Large intestine (tissue), 12 donors: ENCODE measurements at places on chromosomes 7 and 10.

DNA sequence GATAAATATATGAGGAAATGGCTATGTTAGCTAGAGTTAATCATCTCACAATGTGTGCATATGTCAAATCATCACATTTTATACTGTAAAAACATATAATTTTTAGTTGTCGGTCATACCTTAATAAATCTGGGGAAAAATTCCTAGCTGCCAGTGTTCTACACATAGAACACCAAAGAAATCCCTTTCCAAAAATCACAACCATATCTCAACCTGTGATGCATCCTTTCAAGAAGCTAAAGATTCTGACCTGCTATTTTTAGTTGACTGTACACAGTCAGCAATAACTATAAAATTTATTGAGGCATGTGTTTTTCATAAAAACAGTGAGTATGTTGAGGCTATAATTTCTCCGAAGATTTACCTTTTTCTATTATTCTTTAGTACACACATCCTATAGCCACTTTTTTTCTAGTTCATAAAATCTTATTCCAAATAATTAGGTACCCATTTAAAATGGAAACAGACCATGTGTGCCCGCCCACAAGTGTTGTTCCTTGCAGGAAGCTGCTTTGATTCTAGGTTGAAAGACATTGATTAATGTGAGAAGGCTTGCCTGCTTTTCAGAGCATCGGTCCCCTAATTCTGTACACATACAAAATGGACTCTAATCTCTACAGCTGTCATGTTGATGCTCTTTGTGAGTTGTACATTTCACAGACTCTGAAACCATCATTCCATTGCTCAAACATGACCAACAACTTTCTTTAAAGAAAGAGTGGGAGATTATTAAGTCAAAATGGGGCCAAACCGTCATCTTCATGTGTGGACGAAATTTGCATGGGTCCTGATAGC is 117.5 kb upstream of the LRRN3 start:
- no peak for DNase-seq

DNA sequence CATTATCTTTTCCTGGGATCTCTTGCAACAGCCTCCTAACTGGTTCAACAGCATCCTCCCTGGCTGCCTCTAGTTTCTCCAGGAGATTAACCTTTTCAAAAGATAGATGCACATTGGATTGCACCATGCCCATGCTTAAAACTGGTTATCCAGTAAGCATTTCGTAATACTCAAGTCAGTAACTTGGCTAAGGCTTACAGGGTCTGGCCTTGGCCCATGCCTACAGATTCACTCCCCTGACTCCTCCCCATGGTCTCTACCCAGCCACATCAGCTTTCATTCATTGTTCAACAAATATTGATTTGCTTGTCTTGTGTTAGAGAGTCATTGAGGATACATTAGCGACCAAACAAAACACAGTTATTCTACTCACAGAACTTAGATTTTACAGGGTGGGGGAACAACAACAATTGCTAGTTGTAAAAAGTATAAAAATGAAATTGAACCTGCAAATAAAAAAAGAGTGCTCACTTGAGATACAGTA is 1.8 kb upstream of the KIF20B start:
- no peak for DNase-seq

DNA sequence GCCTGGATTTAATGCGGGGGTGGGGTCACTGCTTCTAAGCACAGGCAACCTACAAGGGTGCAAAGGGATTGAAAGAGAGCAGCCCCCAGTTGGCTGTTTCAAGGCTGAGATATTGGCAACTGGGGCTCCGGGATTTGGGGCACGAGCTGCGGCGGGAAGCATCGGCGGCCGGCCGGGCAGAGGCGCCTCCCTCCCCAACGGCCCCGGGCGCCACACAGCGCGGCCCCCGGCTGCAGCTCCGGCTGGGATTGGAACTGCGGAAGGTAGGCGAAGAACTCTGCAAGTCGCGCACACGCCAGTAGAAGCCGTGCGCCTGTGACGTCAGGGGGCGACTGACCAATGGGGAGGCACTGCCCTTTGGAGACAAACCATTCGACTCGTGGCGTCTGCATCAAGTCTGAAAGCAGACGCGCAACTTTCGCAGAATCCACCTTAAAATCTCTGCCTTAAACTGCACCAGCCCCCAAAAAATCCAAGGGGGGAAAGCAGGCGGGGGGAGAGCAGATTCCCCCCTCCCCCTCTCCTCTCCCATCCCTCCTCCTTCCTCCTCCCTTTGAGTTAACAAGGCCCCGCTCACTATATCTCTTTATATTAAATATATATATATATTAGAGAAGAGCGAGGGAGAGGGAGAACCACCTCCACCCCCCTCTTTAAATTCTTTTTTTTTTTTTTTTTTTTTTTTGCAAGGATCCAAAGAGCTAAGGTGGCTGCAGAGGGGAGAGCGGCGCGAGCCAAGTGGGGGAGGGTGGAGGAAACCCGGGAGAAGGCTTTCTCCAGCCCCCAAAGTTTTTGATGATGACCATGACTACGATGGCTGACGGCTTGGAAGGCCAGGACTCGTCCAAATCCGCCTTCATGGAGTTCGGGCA is at the start of gene DLX6:
TSS of gene DLX6 (plus strand) at position 371 of the 872 bp plus-strand sequence. CDS start at position 796, 425 bp downstream.
- peak; percentile 23 for DNase-seq

DNA sequence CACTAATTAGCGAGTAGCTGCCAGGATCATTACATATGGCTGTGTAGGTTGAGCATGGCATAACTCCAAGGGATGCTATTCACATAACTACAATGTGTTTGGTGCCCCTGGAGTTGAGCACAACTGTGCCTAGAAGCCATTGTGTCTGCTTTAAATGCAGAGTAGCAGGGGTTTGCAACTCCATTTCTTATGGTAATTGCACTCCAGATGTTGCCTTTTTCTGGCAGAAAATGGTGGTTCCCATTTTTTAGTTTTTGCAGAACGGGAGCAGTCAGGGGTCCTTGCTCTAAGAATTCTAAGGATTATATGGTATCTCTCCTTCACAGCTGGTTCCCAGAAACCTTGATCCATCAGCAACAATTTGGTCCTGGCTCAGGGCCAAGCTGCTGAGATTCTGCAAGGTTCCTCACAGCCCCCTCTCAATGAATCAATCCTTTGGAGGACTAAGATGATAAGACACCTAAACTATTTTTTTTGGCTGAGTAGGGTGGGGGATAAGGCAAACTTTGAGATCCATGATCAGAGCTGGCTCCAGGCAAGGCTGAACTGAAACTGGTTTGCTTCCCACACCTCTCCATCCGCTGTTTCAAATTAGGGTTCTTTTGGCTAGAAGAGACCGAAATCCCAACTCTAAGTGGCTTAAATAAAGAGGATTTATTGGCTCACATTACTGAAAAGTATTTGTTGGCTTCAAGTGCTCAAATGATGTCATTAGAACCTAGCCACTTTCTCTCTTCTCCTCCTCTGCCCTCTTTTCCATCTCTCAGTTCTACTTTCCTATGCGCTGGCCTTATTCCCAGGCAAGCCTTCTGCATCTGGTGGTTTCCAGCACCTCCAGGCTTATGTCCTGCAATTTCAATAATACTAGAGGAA is 97.5 kb upstream of the CCDC6 start:
- DNase-seq: no peak

GRCh38 chr10:97087296-97087695 is 98.5 kb downstream of the SLIT1 start:
- DNase-seq: no peak

GRCh38 chr10:92082583-92083280 is 159.2 kb downstream of the BTAF1 start:
- DNase-seq: no peak

GRCh38 chr7:74126220-74126880 is 42.7 kb downstream of the LIMK1 start:
- DNase-seq: no peak

DNA sequence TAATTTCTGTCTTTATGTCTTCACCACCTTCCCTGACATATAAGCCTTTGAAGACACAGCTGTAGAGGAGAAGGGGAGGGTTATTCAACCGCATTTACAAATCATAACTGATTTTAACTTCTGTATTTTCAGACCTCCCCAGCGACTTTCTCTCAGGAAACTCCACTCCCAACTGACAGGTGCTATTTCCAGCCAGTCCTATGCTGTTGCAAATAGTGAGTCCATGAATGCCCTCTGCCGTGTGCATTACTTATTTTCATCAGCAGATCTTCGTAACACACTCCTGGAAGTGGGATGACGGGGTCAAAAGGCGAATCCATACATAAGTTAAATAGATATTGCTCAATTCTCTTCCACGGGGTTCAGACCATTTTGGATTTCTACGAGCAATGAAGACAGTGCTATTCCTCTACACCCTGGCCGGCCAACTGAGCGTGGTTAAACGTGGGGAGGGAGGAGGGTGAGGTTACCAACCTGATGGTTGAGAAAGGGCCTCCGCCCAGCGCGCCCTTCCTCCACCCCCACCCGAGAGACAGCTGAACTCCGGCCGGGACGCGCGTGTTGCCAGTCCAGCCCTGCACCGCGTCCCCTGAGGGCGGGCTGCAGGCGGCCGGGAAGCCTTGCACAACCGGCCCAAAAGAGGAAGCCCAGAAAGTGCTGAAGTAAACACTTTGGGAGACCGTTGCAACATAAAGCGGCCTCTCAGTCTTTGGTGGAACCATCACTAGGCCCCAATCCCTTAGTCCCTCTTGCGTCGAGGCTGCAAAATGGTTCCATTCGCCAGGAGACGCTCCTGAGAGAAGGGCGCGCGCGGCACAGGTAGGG is at the start of gene APBB1IP:
TSS of gene APBB1IP (plus strand) at position 705 of the 825 bp plus-strand sequence. CDS start 53,986 bp downstream, outside the sequence.
- peak; percentile 9 for DNase-seq

DNA sequence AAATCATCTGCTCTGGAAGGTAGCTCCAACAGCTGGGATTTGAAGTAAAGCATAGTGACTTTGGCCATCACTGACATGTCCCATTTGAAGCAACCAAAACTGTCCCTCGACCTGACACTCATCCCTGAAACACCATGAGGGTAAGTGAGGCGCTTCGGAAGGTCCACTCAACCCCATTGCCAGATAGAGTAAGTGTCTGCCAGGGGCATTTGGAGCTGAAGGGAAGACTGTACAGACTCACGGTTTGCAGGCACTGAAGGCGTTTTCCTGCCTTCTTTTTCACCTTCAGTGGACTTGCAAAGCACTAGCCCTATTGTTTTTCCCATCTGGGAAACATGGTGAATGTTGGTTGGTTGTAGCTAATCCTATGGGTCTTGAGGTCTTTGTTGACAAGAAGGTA is 57.6 kb downstream of the IKZF1 start:
- DNase-seq: no peak

DNA sequence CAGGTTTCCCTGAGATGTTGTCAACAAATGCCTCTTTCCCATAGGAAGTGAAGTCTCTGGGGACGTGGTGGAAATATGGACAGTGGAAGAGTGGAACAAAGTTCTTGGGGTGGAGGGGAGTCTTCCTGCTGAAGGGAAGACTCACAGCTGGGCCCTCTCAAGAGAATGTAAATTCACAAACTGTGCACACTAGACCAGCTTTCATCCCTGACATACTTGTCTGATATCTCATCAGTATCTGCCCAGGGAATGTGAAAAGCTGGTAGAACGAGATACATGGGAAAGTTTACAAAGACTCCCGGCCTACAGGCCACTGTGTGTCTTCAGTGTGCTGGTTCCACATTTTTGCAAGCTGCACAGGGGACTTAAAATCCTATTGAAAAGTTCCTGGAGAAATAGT is 16.7 kb upstream of the CCDC3 start:
- DNase-seq: no peak

DNA sequence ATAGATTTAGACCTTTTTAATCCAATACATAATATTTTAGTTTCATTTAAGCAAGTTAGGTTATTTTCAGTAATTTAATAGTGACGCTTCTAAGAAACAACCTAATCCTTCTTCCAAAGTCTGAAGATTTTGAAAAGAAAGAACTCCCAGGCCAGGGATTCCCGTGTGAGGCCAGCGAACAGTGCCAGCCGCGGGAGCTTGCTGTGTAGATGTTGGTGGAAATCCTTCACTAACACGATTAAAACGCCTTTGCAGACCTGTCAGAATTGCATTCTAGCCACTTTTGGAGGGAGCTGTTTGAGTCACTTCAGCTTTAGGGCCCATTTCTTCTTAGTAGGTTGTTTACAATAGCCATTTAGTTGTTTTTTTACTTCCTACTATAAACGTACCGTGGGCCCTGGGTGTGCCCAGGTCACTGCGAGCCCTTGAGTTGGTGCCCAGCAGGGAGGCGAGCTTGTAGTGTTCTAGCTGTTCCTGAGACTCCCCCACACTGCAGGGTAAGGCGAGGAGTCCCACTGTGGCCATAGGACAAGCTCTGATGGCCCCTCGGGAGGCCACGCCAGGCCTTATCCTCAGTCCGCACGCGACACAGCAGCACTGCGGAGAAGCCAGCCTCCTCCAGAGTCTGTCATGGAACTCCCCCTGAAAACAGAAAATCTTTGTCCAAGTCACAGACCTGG is 32.3 kb downstream of the PPP2R2D start:
- no peak for DNase-seq

DNA sequence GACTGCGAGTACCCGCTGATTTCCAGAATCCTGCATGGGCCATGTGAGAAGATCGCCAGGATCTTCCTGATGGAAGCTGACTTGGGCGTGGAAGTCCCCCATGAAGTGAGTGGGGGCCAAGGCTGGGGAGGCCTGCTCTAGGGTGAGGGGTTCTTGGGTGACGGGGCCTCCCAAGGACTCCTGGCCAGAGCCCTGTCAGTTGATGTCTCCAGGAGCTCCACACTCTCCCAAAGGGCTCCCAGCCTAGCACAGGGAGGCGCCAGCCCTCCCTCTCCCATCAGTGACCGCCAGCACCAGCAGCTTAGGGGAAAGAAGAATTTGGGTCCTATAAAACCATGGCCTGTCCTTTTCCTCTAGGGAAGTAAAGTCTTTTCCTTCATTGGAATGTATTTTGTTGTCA is 9.8 kb upstream of the ZNF22 start:
- DNase-seq: no peak

DNA sequence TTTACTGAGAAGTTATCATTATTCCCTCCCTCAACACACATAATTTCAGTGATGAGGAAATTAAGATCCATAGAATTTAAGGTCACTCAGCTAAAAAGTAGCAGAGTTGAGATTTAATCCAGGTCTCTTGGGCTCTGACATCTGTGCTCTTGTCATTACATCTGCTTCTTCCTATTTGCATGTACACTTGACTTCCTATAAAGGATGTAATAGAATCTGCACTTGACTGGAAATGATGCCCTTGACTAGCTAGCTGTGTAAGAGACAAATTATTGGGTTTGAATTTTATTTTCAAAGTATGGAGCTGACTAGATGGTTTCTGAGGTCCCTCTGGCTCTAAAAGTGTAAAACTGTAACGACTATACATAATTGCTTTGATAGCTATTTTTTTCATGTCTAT is 59.5 kb downstream of the AGK start:
- DNase-seq: no peak

DNA sequence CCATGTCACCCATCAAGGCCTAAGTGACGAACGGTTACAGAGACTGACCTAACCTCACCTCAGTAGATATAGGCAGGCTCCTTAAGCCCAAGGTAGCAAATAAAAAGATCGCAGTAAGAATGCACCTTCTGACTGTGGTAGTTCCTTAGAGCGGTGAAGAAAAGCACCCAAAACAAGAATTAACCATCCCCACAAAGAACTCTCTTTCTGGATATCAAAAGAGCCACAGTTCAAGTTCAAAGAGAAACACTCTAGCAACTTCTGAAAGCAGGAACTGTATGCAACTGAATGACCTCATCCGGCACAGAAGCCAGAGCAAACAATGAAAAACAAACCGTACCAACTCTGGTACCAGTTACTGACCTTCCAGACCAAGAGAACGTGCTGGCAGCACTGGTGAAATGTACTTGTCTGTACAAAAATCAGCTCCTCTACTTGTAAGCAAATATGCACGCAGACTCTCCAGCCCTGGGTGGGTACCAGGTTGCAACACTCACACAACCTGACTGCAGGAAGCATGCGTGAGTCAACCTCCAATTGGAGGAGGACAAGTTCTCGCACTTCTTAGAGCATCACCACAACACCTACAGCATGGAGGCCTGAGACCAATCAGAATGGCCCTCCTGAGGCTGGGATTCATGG is 202.7 kb downstream of the FAM107B start:
- peak; percentile 61 for DNase-seq

GRCh38 chr7:47332213-47332612 is 249.7 kb downstream of the TNS3 start:
- no peak for DNase-seq
